CD4-positive, alpha-beta T cell treated with Interleukin-12 subunit alpha and Interleukin-12 subunit beta, for 1 hour (primary cell): ENCODE measurements at places on chromosomes 1 and 21.

DNA sequence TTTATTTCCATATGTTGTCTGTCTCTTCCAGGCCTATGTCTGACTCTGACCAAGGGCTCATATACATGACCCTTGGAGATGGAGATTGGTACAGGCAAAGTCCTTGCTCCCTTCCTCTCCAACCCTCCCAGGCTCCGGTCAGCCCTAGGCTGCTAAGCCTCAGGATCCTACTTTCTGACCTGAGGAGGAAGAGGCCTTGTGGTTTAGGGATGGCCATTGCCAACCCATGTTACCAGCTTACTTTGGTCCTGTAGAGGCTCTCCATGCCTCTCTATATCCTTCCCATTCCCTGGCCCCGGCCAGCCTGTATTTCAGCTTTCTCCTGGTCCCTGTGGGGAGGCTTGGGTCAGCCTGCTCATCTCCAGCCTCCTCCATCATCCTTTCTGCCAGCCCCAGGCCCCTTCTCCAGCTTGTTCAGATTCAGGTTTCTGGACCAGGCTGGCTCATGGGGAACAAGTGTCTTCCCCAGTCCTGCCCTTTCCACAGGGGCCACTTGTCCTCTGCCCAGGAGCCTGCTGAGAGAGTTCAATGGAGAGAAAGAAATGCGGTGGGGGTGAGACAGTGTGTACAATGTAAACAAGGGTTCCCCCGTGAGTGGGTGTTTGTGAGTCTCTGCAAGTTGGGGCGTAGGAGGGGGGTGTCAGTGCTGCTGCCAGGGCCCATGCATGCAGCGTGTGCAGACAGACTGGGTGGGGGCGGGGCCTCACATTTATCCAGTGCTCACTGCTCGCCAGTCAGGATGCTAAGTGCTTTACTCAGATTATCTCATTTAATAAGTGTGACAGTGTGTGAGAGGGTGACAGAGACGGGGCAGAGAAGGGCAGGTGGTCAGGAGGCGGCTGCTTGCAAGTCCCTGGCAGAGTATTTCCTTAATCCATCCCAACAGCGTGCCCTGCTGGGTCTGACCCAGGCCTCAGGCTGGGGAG, 31.3 kb upstream of the FOXO6 start:
- DNase-seq: no peak

DNA sequence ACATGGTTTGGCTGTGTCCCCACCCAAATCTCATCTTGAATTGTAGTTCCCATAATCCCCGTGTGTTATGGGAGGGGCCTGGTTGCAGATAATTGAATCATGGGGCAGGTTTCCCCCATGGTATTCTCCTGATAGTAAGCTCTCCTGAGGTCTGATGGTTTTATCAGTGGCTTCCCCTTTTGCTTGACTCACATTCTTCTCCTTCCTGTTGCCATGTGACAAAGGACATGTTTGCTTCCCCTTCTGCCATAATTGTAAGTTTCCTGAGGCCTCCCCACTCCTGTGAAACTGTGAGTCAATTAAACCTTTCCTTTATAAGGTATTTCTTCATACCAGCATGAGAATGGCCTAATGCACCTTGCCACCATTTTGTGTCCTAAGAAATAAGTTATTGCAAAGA, 415.0 kb downstream of the COL11A1 start:
- no peak for DNase-seq

- DNase-seq: no peak
Measured at GRCh38 chr21:31802331-31802730, 70.4 kb upstream of the SCAF4 start.

GRCh38 chr1:156608981-156609380, 7.7 kb upstream of the GPATCH4 start:
- DNase-seq: peak; percentile 71
